ENCODE measurements at places on chromosomes 7 and 10.
A peak's percentile ranks its signal among the peaks of the same experiment; 100 is the strongest.

DNA sequence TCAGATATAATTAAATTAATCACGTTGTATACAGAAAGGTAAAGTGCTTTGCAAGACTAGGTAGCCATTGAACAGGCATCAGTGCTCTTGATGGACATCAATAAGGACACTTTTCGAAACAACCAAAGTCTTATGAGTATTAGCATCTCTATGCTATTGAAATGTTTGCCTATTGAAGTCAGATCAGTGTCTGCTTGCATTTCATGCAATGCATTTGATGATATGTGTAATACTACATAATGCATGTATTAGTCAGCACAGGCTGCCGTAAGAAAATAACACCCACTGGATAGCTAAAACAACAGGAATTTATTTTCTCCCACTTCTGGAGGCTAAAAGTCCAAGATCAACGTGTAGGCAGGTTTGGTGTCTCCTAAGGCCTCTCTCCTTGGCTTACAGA is 209.3 kb upstream of the PLXDC2 start:
- DNase-seq = no peak

DNA sequence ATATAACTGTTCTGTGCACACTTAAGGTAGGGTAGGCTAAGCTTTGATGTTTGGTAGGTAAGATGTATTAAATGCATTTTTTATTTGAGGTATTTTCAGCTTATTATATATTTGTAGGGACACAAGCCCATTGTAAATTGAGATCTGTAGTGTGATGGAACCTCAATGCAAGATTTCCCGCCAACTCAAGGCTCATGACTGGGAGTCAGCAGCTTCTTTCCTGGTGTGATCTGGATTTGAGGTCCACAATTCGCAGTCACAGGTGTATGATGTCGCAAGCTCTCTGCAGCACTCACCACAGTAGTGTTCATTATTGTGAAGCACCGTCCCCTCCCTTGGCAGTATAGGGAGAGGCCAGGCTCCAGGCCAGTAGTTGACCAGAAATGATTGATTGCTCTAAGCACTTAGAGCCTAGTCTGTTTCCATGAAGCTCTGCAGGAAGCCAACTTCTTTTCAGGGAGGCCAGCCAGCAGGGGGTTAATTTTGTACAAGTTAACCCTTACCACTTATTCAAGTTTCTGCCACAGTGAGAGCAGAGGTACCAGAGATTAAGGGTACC is 54.9 kb downstream of the SEM1 start:
- DNase-seq = no peak

- DNase-seq = no peak
Measured at GRCh38 chr7:37247861-37248260, 200.8 kb downstream of the ELMO1 start.

- DNase-seq = no peak
Measured at GRCh38 chr7:52273685-52274610, 761.5 kb upstream of the POM121L12 start.

DNA sequence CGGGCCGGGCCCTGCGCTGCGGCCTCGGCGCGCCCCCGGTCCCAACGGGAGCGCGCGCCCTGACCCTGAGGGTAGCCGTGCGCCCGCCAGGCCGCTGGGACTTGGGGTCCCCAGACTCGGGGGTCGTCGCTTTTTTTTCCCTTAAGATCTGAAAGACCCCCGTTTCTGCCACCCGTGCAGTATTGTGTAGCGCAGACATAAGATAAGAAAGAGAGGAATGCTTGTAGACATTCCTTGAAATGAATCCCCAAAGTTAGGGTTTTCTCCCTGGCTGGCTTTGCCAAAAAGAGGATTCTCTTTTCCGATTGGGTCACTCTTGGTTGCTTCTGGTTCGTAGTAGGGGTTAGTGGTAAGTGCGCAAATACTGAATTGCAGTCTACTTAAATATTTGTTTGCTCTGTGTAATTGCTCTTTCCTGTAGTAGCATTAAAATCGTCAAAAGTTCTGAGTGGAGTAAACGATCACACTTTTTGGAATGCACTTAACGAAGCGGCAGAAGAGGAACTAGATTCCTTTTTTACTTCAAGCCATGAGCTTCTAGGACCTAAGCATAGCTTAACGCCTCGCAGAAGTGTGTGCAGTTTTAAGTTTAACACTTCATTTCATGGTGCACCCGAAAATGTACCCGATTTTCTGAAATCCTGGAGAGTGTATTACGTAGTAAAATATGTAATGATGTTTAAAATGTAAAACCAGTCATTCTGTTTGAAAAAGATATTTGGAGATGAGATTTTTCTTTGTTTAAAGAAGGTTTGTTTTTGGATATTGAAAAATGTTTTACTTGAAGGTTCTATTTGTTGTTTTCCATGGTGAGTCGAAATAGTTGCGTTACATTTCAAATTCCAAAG is 1.3 kb downstream of the CUL1 start:
- DNase-seq = no peak

DNA sequence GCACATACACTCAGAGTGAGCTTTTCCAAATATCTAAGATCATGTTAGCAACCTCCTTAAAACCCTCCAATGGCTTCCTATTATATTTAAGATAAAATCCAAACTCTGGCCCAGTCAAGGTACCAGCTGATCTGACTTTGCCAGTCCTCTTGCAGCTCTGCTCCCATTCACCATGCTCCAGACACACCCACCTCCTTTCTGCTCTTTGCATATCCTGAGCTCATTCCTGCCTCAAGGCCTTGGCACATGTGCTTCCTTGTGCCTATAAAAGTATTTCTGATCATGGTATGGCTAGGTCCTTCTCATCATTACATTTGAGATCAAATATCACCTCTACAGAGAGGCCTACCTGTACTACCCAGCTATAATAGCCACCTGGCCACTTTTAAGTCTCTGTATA is 27.5 kb downstream of the XPNPEP1 start:
- no peak for DNase-seq

- DNase-seq = peak; percentile 8
Measured at GRCh38 chr10:47277352-47278151, 22.4 kb upstream of the GDF10 start.

DNA sequence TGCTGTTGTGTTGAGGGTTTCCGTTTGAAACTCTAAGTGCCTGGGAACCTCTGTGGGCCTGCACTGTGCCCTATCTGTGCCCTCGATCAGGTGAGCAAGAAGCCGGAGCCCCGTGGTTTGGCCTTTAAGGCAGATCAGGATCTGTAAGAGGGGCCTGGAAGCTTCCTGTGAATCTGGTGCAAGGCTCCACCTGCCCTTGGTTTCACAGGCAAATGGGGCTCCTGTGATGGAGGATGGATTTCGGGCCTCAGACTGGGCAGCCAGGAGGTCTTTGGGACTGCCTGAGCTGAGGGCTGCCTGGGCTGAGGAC is 21.6 kb downstream of the SCART1 start:
- DNase-seq = no peak

DNA sequence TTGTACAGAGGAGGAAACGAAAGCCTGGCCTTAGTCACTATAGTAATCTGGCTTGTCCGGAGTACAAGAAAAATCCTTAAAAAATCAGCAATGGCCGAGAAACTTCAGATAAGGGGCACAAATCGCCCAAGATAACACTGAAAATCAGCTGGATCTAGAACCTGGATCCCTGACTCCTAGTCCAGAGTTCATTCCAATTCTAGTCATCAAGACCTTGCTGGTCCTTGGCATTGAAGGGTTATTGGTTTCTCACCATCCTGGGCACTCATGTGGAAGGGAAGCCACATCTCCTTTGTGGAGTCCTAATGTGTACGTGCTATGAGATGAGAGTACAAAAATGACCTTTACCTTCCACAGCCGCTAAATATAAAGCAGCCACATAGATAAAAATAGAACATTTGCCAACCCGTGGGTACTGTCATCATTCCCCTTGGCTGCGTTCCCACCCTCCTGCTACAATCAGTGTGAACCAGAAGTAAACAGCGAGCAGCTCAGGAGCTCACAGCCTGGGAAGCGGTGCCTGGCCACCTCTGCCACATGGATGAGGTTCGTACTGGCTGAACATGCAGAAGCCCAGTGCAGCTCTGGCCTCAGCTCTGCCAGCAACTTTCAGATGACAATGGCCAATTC is 116.0 kb upstream of the PDLIM1 start:
- DNase-seq = no peak

GRCh38 chr10:107689323-107689722 is 524.8 kb upstream of the SORCS1 start:
- no peak for DNase-seq

DNA sequence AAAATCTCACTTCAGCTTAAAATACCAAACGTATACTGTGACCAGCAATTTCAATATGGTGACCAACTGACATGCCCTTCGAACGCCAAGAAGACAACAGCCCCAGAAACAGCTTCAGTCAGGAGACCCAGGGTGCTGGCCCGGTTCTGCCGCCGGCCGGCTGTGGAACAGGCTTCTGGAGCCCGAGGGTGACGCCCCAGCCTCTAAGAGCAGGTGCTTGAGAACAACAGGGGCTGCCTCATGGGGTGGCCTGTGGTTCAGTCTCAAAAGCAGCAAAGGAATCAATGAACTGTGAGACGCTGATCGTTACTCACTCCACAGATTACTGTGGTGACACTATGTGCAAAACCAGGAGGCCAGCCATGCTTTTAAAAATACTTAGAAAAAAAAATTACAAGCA is 17.3 kb downstream of the GPER1 start:
- no peak for DNase-seq

- DNase-seq = no peak
Measured at GRCh38 chr7:30894866-30895605, 16.6 kb upstream of the AQP1 start.

DNA sequence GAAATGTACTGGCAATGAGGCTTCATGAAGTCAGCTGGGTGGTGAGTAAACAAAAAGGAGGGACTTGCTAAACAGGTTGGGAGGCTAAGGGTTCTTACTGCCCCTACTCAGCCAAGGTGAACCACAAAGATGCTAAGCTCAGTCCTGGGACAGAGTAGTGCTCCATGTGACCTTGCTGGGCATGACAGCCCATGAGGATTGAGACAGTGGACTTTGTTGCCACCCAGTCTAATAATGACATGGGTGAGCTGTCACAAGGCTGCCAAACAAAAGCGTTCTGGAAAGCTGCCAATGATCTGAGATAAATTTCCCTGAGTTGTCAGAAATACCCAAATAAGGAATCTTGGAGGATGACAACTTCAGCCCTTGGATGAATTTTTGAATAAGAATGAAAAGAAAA is 75.2 kb downstream of the CLEC2L start:
- no peak for DNase-seq

GRCh38 chr10:29534590-29534989 is 100.2 kb downstream of the SVIL start:
- DNase-seq = no peak

- peak; percentile 37 for DNase-seq
Measured at GRCh38 chr10:49139846-49140195, 6.0 kb upstream of the FAM170B start.

- no peak for DNase-seq
Measured at GRCh38 chr7:156487811-156488533, 152.6 kb upstream of the RNF32 start.

DNA sequence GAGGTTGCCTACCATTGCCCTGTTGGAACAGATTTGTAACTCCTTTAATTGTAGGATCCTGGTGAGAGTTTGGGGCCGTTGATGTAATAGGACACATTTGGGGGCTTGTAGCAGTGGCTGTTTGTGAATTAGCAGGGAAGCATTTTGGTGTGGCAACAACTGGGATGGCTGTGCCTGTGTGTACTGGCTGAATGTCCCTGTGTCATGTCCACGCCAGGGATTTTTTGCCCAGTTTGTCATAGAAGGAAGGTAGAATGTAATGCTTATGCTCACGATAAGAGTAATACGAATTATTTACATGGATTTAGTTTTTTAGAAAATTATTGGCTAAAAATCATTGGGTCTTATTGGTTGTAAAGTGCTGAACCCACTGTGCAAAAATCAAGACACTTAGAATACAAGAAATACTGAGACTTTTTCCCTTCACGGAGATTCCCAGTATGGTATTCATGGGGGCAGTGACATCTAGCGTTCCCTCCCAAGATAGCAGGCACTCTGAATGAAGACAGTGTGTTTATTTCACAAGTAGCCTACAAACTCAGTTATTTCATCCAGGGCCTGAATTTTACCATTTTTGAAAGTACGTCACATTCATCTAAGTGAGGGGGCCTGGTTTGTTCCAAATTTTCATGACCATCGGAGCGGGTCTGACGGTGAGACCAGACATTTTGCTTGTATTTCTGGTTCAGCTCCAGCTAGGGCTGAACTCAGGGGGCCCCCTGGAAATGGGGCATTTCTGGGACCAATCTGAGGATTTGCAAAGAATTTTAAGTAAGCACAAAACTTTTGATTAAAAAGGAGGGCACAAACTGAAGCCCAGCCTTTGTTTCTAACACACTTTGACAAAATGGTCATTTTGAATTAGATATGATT is 74.7 kb downstream of the CACNB2 start:
- no peak for DNase-seq

DNA sequence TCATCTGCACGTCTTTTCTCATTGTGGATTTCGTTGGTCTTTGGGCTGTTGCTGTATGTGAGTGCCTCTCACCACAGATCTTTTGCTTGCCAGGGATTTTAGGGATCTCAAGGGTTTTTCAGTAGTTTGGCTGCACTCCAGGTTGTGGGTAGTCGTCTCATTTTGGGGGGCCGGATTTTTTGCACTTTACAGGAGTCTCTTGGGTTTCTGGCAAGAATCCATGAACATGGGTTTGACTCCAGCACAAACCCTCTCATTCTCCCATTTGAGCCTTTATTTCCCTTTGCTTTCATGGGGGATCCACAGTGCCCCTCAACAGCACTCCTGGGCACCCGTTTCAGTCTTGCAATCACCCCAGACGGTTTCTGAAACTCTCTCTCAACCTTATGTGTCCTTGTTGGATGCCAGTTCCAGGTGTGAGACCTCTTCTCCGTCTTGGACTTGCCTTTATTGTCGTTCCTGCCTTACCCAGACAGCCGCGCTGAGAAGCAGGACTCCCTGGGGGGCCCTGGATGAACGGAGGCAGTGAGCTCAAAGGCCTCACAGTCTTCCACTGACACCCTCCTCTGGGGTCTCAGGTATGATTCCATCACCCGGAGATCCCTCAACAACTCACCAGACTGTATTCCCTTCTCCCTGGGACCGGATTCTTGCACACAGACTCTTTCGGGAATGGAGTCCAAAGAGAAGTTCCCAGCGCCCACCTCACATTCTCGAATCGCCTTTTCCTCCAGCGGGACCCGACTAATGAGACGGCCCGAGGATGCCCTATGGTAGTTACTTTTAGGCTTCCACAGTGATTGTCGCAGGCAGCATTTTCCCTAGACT is 18.8 kb upstream of the ZNF273 start:
- no peak for DNase-seq

- no peak for DNase-seq
Measured at GRCh38 chr10:4041635-4042034, 256.6 kb upstream of the KLF6 start.

GRCh38 chr7:130985361-130985760 is 251.4 kb upstream of the KLF14 start:
- DNase-seq = no peak

- no peak for DNase-seq
Measured at GRCh38 chr7:3154881-3155494, 111.3 kb upstream of the CARD11 start.

GRCh38 chr10:88149906-88150305 is 286.5 kb downstream of the PTEN start:
- no peak for DNase-seq

All from epithelial cell of prostate (primary cell).